ENCODE measurements at places on chromosomes 1 and 21.

GRCh38 chr1:25999041-25999800, 1.4 kb upstream of the PAFAH2 start:
- DNase-seq = no peak

DNA sequence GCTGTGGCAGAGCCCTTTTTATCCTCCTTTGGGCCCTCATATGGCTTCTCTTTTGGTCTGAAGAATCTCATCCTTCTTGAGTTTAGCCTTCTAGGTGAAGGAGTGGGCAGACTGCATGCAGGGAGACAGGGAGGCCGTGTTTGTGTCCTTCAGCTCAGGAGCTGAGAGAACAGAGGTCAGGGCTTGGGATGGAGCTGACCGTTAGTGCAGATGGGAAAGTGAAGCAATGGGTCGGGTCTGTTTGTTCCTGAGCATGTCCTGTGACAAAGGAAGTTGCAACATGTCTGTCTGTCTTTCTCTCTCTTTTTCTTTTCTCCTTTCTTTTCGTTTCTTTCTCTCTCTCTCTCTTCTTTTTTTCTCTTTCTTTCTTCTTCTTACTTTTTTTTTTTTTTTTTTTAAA, 14.9 kb downstream of the MAPKAPK2 start:
- DNase-seq = no peak

- peak; percentile 68 for DNase-seq
These were observed at the start of gene CSTB for GRCh38 chr21:43775795-43776430. Gene CSTB, minus strand, starts transcription at chr21:43776308. Its CDS starts 39 bp downstream, at chr21:43776269.

GRCh38 chr1:227038401-227038800, 98.3 kb downstream of the COQ8A start:
- DNase-seq = no peak

DNA sequence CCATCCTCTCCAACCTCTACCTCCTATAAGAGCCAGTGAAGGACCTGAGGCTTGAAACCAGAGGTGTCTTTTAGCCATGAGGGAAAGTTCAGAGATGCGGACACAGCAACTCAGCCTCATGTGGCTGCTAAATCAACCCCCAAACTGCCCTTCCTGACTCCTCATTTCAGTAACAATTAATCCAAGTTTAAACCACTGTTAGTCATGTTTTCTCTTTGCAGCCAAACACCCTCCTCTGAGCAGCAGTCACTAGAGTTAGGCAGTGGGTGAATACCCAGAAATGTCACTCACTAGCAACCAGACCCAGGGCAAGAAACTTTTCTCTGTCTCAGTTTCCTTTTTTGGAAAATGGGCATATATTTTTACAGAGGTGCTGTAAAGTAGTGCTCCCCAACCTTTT, 71.2 kb downstream of the KCNJ15 start:
- no peak for DNase-seq

DNA sequence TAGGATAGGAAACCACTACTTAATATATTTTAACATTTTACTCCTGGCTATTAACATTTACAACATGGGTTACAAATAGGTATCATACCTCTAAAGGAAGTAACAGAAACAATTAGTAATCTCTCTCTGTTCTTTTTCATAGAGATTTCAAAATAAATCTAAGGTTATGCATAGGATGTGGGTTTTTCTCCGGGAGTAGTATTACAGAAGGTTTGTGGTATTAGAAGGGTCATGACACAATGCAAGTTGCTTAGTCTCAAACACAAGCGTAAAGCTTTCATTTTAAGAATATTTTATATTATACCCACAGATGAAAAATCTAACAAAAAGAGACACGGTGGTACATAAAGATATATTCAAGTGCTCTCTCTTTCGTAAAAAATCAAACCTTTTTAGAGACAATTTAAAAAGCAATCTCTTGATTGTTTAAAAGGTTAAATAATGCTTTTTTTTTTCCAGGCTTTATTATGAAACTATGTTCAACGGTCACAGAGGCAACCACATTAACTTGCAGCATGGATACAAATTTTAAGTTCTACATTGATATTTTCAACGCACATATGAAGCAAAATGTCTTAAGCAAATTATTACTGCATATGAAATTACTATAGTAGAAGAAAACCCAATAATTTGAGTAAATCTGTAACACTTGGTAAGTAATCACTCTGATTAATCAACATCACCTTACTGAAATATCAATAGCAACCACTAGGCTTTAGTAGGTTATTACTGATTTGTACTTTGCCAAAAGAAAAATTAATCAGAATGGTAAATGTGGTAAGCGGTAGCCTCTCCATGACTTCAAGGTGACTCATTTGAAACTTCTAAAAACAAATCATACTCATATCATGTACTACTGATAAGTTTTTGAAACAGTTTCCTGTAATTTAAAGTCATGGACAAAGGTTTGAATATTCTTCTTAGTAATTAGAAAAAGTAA, 97.4 kb upstream of the GFI1 start:
- DNase-seq = no peak

DNA sequence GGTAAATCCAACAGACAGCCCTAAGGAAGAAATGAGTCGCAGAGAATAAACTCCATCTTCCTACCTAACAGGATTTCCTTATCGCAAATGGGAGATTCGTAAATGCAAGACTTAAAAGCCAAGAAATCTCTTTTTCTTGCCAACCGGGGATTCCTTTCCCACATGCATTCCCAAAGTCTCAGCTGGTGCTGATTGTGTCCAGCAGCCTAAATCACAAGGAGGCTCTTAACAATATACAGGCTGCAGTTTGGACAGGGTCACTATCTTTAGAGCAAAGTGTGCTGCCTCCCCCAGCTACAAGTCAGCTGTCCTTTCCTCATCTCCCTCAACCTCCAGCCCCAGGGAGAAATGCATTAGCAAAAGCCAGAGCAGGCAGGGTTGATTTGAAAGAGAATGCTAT, 189.8 kb upstream of the PLXNA2 start:
- no peak for DNase-seq

DNA sequence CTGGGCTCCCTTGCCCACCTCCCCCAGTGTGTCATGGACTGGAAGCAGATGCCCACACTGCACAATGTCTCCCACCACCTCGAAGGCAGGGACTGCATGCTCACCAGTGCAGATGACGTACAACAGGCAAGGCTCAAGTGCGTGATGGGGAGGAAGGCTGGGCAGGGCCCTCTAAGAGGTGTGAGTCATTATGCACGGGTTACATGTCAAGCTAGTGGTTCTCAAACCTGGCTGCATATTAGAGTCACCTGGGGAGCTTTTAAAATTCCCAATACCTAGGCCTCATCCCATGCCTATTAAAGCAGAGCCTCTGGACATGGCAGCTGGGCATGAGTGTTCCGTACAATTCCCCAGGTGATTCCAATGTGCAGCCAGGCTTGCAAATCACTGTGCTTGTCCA, 137.9 kb upstream of the NGF start:
- peak; percentile 92 for DNase-seq

GRCh38 chr1:59878370-59878769, 48.2 kb downstream of the CYP2J2 start:
- no peak for DNase-seq

DNA sequence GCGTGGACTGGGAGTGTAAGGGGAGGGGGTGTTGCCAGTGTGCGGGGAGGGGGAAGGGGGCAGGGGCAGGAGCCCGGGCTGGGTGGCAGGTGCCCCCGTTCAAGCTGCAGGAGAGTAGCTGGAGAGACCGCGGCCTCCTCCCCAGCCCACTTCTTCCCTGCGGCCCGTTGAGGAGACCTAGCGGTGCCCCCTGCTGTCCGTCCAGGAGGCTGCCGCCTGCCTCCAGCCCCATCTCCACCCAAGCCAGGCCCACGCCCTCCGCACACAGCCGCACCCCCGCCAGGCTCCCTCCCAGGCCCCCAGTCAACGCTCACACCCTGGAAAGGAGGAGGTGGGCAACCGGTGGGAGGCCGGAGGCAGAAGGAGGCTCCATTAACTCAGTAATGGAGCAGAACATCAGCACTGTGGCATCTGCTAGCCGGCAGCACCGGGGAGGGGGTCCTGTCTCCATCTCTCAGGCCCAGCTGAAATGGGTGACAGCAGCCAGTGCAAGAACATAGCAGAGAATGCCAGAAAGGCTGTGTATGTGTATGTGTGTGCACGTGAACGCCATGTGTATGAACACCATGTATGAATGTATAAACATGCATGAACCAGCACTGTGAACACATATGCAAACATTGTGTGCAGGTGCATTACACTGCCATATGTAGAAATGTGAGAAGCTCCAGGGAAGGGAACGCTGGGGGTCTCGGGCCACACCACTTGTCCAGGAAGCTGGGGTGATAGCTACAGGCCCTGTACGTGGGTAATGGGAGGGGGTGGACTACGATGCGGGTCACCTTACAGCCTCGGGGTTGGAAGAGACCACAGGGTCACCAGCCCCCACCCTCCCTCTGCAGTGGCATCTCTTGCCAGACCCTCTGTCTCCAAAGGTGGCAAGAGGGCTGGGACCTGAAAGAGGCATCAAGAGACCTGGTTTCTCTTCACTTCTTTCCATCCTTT, 84.6 kb downstream of the SYT2 start:
- DNase-seq = peak; percentile 6

DNA sequence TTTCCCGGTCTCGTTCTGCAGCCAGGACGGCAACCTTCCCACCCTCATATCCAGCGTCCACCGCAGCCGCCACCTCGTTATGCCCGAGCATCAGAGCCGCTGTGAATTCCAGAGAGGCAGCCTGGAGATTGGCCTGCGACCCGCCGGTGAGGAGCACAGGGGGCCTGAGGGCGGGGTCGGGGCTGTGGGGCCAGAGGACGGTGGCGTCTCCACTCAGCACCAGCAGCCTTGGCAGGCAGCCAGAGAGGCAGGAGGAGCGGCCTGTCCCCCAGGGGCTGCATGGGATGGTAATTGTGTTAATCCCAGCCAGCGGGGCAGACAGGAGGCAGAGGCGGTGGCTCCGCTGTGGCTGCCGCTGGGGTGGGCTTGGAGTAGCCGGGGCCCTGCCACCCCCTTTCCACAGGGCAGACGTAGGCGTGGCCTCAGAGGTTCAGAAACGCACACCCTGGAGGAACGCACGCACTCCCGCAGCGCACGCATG, 12.1 kb downstream of the SAMD11 start:
- DNase-seq = peak; percentile 66

- DNase-seq = no peak
These were observed 31.7 kb downstream of the SLC37A1 start for GRCh38 chr21:42545317-42545716.

DNA sequence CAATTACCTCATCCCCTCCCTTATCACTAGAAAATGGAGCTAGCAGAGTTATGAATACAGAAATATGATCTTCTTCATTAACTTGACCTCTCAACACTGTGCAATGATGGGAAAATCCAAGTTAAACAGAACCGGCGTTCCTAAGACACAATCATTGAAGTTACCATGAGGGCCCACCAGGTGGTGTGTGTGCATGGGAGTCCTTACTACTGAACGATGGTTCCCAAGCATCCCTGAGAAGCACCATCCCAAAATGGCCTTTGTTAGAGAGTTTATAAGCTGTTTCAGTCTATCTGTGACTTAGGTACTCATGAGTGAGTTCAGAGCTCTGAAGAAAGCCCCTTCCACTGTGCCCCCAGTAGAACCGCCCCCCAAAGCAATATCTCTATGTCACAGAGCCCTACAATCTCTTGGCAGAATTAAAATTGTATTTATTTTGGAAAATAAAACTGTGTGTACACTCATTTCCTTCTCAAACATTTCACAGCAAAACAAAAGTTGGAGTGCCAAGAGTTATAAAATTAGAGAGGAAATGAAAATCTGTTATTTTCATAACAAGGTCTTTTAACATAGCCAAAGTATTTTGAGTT, 56.8 kb downstream of the PLD5 start:
- no peak for DNase-seq

DNA sequence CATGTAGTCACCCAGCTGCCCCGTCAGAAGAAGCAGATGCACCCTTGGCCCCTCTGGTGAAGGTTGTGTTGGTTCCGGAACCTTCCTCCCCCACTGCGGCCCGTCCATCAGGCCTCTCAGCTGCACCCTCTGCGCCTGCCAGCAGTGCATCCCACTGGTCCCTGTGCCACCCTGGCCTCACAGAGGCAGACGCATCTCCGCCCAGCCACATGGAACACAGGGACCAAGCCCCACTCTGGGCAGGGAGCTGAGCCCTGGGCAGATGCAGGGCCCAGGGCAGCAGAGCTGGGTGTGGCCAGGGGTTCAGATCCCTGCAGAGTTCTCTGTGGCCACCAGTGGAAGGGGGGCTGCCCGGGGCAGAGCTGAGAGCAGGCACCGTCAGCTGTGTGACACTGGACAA, 50.6 kb downstream of the SLC19A1 start:
- DNase-seq = no peak

- DNase-seq = no peak
These were observed 173.0 kb downstream of the PRDM2 start for GRCh38 chr1:13873032-13873431.

DNA sequence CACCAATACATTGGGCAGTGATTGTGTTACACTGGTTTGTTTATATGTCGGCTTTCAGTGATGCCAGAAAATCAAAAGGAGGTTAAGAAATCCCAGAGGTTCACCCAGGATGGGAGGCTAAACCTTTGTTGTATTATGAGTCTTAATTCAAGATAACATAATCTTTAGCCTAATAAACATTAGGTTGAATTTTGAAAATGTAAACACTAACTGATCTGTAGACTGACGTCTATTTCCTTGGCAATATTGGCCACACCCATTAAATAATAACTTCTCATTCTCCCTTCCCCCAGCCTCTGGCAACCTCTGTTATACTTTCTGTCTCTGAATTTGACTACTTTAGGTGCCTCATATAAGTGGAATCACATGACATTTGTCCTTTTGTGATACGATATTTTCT, 238.7 kb downstream of the DISC1 start:
- DNase-seq = no peak

- DNase-seq = no peak
These were observed 568.0 kb downstream of the PTPRU start for GRCh38 chr1:29804181-29804899.

GRCh38 chr21:27062443-27062842, 95.6 kb upstream of the ADAMTS5 start:
- DNase-seq = no peak

- DNase-seq = peak; percentile 72
These were observed 57.8 kb downstream of the HS2ST1 start for GRCh38 chr1:86972262-86972661.

DNA sequence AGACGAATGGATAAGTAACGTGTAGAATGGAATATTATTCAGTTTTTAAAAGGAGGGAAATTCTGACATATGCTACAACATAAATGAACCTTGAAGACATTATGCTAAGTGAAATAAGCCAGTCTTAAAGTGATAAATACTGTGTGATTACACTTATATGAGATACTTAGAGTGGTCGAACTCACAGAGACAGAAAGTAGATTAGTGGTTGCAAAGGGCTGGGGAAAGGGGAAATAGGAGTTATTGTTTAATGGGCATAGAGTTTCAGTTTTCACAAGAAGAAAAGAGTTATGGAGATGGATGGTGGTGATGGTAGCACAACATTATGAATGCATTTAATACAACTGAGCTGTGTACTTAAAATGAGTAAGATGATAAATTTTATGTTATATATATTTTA, 14.7 kb upstream of the AHCYL1 start:
- no peak for DNase-seq

DNA sequence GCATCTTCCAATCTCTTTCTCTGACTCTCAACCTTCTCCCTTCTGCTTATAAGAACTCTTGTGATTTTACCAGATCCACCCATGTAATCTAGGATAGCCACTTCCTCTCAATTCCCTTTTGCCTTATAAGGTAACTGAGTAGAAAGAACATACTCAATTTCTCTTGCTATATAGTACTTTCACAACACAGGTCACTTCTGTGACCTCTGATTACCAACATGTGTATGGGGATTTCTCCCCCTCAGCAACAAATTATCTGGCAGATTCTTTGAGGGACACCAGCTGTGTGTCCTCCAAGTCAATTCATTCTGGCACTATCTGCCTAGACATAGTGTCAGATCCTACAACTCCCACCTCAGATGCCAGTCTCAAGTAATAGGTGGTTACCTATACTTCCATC, 62.5 kb downstream of the IL23R start:
- DNase-seq = no peak
